Central memory CD8-positive, alpha-beta T cell (primary cell): ENCODE measurements at places on chromosomes 1 and 21.
A peak's percentile ranks its signal among the peaks of the same experiment; 100 is the strongest.

- H3K4me1 ChIP-seq: peaks cover 31% of the 10 kb centered on the region
- no peak for DNase-seq
- H3K36me3 ChIP-seq: peaks cover 8% of the 10 kb centered on the region
- H3K27ac ChIP-seq: no peak overlapping the region
- peaks cover 16% of the 10 kb centered on the region for H3K27me3 ChIP-seq
These were observed 2.0 kb downstream of the C1orf232 start for GRCh38 chr1:26166719-26167281.

- H3K27me3 ChIP-seq: no peaks in the 10 kb centered on the region
- H3K27ac ChIP-seq: no peak overlapping the region
- DNase-seq: no peak
- no peaks in the 10 kb centered on the region for H3K4me1 ChIP-seq
- no peak overlapping the region for H3K4me3 ChIP-seq
These were observed 90.6 kb upstream of the SPAG17 start for GRCh38 chr1:118275472-118276115.

GRCh38 chr21:46482225-46482845, 23.6 kb downstream of the DIP2A start:
- H3K4me1 ChIP-seq: peaks cover 37% of the 10 kb centered on the region
- H3K4me3 ChIP-seq: no peak overlapping the region
- DNase-seq: no peak
- H3K27ac ChIP-seq: peak overlapping the region; percentile 78

GRCh38 chr1:3319874-3320245, 134.6 kb upstream of the ARHGEF16 start:
- H3K27ac ChIP-seq: no peak overlapping the region
- H3K27me3 ChIP-seq: peaks cover 10% of the 10 kb centered on the region
- no peak for DNase-seq
- peaks cover 7% of the 10 kb centered on the region for H3K4me1 ChIP-seq

- H3K4me3 ChIP-seq: no peak overlapping the region
- H3K27me3 ChIP-seq: peaks cover 12% of the 10 kb centered on the region
- H3K27ac ChIP-seq: no peak overlapping the region
These were observed 1.1 kb downstream of the ETV3L start for GRCh38 chr1:157098519-157098918.

DNA sequence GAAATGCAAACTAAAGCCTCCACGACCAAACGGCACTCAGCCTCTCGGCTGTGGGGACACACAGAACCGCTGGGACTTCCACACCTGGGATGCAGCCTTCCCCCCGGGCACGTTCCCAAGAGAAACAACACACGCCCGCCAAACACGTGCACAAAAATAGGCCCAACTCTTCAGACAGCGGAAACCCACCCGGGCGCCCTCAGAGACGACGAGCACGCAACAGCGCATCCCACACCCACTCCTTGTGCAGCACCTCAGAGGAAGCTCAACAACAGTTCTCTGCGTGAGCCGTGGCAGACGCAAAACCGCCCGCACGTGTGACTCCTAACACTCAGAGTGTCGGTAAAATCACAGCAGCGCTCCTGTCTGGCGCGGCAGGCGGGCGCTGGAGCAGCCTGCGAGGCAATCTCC, 5.3 kb downstream of the C1orf159 start:
- H3K4me1 ChIP-seq: peaks cover 6% of the 10 kb centered on the region
- no peak overlapping the region for H3K27ac ChIP-seq
- H3K36me3 ChIP-seq: peaks cover 14% of the 10 kb centered on the region
- H3K27me3 ChIP-seq: no peaks in the 10 kb centered on the region
- H3K4me3 ChIP-seq: no peak overlapping the region
- no peak for DNase-seq

DNA sequence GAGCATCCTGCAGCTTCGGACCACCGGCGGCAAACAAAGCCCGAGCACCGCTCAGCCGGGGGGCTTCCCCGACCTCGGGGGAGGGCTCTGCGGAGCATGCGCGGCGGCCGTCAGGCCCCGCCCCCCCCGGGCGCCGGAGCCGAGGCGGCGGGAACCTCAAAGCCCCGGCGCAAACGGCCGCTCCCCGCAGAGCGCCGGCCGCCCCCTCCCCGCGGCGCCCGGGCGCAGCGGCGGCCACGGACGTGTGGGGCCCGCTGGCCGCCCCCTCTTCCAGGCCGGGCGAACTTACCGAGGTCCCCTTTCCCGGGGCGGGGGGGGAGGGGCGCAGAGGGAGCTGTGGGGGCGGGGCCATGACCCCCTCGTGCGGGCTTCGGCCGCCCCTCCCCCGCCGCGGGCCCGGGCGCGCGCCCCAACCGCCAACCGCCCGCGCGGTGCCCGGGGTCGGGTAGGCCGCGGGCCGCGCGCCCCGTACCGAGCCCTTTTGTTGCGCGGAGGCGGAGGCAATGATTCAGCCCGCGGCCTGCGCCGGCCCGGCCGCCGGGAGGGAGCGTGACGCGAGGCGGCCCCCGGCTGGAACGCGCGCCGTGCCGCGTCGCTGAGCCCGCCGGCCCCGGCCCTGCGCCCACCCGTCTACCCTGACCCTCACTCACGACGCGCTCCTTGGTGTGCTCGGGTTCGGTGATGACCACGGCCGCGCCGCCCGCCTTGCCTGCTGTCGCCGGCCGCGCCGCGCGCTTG, 1.7 kb downstream of the RCC2 start:
- H3K36me3 ChIP-seq: peaks cover 25% of the 10 kb centered on the region
- H3K27ac ChIP-seq: no peak overlapping the region
- DNase-seq: peak; percentile 25

DNA sequence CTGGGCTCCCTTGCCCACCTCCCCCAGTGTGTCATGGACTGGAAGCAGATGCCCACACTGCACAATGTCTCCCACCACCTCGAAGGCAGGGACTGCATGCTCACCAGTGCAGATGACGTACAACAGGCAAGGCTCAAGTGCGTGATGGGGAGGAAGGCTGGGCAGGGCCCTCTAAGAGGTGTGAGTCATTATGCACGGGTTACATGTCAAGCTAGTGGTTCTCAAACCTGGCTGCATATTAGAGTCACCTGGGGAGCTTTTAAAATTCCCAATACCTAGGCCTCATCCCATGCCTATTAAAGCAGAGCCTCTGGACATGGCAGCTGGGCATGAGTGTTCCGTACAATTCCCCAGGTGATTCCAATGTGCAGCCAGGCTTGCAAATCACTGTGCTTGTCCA, 137.9 kb upstream of the NGF start:
- H3K27ac ChIP-seq: no peak overlapping the region
- peaks cover 61% of the 10 kb centered on the region for H3K27me3 ChIP-seq
- H3K4me1 ChIP-seq: no peaks in the 10 kb centered on the region
- no peaks in the 10 kb centered on the region for H3K36me3 ChIP-seq

DNA sequence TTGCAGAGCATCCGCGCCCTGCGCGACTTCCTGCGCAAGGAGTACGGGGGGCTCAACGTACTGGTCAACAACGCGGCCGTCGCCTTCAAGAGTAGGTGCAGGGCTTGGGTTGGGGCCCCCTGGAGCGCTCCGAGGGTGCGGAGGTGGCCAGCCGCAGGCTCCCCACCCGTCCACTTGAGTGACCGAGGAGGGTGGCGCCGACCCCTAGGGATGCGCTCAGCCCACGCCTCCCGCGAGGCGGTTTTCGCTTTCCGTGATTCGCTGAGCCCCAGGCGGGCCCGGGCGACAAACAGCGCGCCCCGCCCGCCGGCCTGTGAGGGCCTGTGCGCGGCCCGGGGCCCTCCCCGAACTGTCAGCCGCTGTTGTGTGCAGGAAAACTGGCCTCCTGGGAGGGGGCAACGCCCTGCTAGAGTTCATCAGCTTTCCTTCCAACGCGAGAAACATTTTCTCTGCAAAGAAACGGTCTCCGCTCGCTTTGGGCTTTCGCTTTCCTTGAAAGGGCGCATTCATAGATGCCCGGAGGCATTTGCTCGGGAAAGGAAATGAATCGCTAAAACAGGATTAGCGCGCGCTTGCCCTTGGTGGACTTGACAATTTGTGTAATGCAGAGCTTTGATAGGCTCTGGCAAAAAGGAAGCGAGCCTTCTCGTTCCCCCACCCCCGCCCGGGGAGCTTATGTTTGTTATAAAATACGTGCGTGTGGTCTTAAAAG, 668 bp downstream of the CBR3 start:
- H3K27me3 ChIP-seq: no peaks in the 10 kb centered on the region
- no peak for DNase-seq
- H3K4me1 ChIP-seq: peaks cover 22% of the 10 kb centered on the region
- H3K36me3 ChIP-seq: peaks cover 6% of the 10 kb centered on the region
- H3K27ac ChIP-seq: peak overlapping the region; percentile 85

DNA sequence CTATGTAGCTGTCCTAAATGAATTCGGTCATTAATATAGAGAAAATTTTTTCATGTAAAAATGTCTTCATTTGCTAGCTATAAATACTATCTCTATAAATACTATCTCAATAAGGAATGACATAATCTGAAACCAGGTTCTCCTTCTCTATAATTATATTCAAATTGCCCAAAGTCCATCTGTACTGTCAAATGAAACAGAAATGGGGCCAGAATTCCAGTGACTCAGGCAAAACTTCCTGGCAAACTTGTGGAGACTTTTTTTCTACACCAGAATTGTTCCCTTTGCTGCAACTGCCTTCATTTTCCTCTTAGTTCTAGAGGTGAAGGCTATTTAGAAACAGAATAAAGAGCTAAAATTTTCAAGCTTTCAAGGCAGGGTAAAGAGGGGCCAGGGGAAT, 152.5 kb downstream of the KCNH1 start:
- H3K36me3 ChIP-seq: no peaks in the 10 kb centered on the region
- peaks cover 38% of the 10 kb centered on the region for H3K27me3 ChIP-seq
- H3K4me1 ChIP-seq: no peaks in the 10 kb centered on the region

GRCh38 chr1:236951672-236952071, 52.6 kb downstream of the MT1HL1 start:
- no peaks in the 10 kb centered on the region for H3K4me1 ChIP-seq
- no peak for DNase-seq
- no peak overlapping the region for H3K27ac ChIP-seq
- no peaks in the 10 kb centered on the region for H3K36me3 ChIP-seq

- H3K4me3 ChIP-seq: no peak overlapping the region
- no peak overlapping the region for H3K27ac ChIP-seq
- no peaks in the 10 kb centered on the region for H3K27me3 ChIP-seq
- DNase-seq: no peak
- peaks cover 38% of the 10 kb centered on the region for H3K4me1 ChIP-seq
These were observed 70.0 kb upstream of the SELENON start for GRCh38 chr1:25729790-25730644.

DNA sequence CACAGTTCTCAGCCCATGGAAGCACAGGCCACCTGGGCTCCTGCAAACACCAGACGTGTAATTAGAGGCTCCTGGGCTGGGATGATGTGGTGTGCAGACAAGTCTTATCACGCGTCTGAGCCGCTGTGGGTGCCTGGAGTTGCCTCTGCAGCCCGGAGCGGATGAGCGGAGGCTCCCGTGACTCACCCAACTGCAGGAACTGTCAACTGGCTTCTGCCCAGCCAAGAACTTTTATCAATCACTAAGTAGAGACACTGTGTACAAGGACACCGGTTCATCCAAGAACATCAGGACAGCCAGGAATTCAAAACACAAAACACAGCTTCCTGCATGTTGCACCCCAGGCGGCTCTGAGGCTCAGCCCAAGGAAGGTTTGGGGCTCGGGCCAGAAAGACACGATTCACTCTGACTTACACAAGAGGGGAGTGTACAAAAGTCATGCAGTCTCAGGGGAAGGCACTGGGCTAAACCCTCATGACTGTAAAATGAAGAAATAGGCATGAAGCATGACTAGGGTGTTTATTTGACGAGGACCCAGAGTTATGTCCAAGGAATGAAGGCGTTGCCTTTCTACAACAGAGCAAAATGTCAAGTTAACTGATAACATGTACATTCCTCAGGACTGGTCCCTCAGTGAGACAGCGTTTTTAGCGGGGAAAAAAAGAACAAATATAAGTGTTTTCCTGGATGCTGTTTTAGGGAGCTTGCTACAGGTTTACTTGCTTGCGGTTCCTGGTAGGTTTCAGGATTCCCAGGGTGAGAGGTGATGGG, 21.1 kb downstream of the ERRFI1 start:
- DNase-seq: no peak
- no peak overlapping the region for H3K27ac ChIP-seq
- H3K36me3 ChIP-seq: no peaks in the 10 kb centered on the region
- H3K27me3 ChIP-seq: no peaks in the 10 kb centered on the region
- H3K4me1 ChIP-seq: no peaks in the 10 kb centered on the region

GRCh38 chr1:118183586-118183985, 1.4 kb downstream of the SPAG17 start:
- no peak overlapping the region for H3K27ac ChIP-seq
- peaks cover 5% of the 10 kb centered on the region for H3K4me1 ChIP-seq
- DNase-seq: no peak
- H3K4me3 ChIP-seq: no peak overlapping the region

- no peaks in the 10 kb centered on the region for H3K4me1 ChIP-seq
- H3K27ac ChIP-seq: no peak overlapping the region
- no peak overlapping the region for H3K4me3 ChIP-seq
- no peaks in the 10 kb centered on the region for H3K36me3 ChIP-seq
- no peak for DNase-seq
These were observed 167.7 kb downstream of the ZSCAN20 start for GRCh38 chr1:33640114-33640660.

DNA sequence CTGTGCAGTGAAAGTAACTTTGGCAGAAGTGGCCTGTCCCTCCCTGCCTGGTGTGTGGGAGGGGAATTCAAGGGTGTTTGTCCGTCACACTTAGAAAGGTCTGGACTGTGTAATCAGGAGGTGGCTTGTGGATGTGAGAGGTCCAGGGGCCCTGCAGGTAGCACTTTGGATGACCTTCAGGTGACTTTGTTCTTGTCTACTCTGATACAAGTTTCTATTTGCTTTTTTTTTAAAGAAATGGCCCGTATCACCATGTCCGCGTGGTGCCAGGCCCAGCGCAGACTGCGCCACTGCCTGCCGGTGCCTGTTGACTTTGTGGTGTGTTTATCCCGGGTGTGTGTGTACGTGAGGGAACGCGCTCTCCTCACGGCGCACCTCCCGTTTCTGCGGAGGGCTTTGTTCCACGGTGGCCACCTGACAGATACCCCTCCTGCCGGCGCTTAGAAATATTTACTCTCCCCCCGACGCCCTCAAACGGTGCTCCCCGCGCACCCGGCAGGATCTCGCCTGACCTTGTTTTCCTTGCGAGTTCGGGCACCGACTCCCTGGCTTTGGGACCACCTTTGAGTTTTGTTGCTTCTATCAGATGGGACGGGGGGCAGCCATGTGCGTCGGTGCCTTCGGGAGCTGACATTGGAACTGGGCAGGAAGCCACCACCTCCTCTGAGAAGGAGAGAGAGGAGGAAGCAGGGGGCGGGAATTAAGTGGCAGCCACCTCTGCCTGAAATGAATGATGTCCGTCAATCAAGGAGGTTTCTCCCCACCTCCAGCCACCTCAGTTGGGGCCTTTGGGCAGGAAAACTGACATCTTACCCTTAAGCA, 119.4 kb downstream of the PRDM16 start:
- H3K36me3 ChIP-seq: no peaks in the 10 kb centered on the region
- H3K4me1 ChIP-seq: no peaks in the 10 kb centered on the region
- H3K4me3 ChIP-seq: no peak overlapping the region
- peaks cover 45% of the 10 kb centered on the region for H3K27me3 ChIP-seq
- DNase-seq: no peak

GRCh38 chr1:44346184-44346583, 8.9 kb downstream of the ERI3 start:
- H3K27me3 ChIP-seq: no peaks in the 10 kb centered on the region
- H3K4me3 ChIP-seq: no peak overlapping the region
- peaks cover 3% of the 10 kb centered on the region for H3K36me3 ChIP-seq
- no peak overlapping the region for H3K27ac ChIP-seq

- DNase-seq: no peak
- H3K36me3 ChIP-seq: peaks cover 2% of the 10 kb centered on the region
- H3K27ac ChIP-seq: no peak overlapping the region
- H3K4me1 ChIP-seq: peaks cover 39% of the 10 kb centered on the region
- H3K27me3 ChIP-seq: no peaks in the 10 kb centered on the region
These were observed 30.6 kb downstream of the FAF1 start for GRCh38 chr1:50929376-50929958.
